ENCODE measurements at places on chromosomes 11 and 22. TPM values are rescaled to one million over a fixed set of nuclear protein-coding genes. Genes with fewer than 3 reads are reported as not detected.

The NEFH gene
- total RNA-seq = 2.0 TPM

The API5 gene
- total RNA-seq = 76.2 TPM

The CACNA1I gene
- not detected for total RNA-seq

The AP1B1 gene
- 43.3 TPM for total RNA-seq

The UPK3A gene
- total RNA-seq = not detected

The ZFPL1 gene
- 48.1 TPM for total RNA-seq

The FDX1 gene
- 13.0 TPM for total RNA-seq

The STK33 gene
- 0.45 TPM for total RNA-seq

The PLEKHA7 gene
- total RNA-seq = 0.78 TPM

DNA sequence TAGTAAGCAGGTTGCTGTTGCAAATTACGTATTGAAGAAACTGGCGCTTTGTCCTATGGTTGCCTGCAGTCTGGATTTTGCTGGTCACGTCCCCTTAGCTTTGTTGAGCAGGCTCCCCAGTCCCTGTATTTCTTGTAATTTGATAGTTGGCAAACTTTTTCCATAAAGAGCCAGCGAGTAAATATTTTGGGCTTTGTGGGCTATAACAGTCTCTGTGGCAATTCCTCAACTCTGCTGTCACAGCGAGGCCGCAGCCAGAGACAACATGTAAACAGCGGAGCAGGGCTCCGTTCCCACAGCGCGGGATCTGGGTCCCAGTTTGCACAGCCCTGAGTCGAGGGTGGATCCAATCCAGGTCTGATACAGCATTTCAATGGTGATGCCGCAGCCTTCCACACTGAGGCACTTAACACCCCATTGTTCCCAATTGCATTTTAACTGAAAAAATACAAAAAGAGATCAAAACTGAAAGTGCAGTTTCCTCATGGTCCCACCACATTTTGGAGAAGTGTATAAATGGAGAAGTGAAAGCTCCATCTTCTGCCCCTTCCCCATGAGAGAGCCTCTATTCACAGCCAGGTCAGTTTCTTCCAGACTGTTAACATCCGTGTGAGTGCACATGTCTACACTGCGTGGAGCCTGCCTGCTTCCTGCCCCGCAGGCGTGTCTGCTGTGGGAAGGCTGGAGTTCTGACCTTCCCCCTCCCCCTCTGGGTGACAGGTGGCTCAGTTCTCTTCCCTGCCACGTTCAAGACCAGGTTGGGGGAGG lies 89.1 kb downstream of the RPS6KA4 start:
- DNase-seq = peak; percentile 85

GRCh38 chr22:36948273-36949225 lies 35.1 kb downstream of the CSF2RB start:
- no peak for DNase-seq

DNA sequence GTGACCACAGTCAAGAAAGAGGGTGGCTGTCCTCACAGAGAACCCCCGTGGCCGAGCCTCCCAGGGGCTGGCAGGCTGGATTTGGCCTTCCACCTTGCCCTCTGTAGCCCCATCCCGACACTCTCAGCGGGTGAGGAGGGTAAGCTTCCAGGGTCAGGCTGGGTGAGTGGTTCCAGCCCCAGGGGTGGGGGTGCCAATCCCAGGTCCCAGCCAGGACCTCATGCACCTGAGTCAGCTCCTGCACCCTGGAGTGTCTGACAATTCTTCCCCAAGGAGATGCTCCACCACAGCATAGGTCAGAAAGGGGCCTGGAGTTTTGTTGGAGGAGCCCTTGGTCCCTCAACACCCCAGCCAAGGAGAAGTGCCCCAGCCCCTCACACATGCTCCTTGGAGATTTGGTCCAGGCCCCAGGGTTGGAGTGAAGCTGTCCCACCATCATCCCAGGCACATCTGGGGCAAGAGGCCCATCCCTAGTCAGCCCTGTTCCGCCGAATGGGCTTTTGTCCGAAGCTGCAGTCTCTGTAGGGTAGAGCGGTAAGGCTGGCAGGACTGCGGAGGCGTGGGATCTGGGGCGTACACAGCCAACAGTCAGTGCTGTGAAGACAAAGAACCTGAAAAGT lies 8.4 kb downstream of the LINC01488 start:
- no peak for DNase-seq

- DNase-seq = no peak
Observed at GRCh38 chr11:12802418-12803085, 128.3 kb downstream of the TEAD1 start.

- peak; percentile 81 for DNase-seq
Observed at GRCh38 chr11:46346886-46347636, at the start of gene DGKZ. Gene DGKZ (plus strand): TSS chr11:46347463. CDS start chr11:46347660, 197 bp downstream.

DNA sequence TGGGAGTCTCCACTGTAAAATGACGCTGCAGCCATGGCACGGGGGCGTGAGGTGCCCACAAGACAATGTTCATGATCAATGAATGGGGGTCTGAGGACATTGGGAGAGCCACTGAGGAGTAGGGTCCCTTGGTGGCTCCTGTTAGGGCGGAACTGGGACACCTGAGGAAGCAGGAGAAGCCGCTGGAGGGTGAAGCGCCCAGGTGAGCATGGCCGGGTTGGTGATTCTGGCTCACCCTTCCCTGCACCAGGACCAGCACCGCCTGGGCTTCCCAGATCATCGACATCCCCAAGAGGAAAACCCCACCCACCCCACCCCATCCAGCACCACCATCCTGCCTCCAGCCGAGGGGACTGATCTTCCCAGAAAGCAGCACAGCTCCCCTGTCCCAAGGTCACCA lies 30.6 kb downstream of the SHANK2 start:
- DNase-seq = no peak

- no peak for DNase-seq
Observed at GRCh38 chr11:126034039-126034932, 28.4 kb downstream of the CDON start.

GRCh38 chr11:33533386-33534052 lies 167.1 kb downstream of the C11orf91 start:
- DNase-seq = no peak

- DNase-seq = peak; percentile 59
Observed at GRCh38 chr22:31490496-31490925, 869 bp upstream of the EIF4ENIF1 start.

GRCh38 chr11:99333621-99334020 lies 312.9 kb downstream of the CNTN5 start:
- no peak for DNase-seq

DNA sequence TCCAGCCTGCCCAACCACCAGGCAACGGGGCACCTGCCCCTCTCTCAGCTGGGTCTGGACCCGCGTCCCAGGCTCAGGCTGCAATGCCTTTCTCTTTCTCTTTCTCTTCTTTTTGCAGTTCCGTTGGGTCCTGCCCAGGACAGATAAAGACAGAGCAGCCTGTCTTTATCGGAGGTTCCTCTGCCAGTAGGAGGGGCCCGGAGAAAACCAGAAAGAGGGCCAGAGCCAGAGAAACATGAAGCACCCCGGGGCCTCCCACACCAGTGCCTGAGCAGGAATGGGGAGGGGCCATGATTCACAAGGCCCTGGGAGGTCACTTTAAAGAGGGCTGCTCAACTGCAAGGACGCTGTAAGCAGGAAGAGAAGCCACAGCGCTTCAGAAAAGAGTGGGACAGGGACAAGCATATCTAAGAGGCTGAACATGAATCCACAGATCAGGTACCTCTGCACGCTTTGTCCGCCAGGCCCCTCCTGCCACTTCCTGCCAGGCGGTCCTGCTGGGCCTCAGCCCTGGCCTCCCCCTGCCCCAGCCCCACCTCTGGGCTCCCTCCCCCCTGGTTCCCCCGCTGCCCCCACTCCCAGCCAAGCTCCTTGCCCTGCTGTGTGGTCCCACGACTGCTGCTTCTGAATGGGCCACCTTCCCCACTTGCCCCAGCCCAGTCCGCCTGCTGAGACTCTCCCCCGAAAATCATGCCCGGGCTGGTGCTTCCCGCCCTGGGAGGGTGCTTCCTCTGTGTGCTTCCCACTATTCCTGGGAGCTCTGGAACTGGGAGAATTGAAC lies at the start of gene APOBEC3C:
Gene APOBEC3C, plus strand, starts transcription at position 316 of the 781 bp plus-strand sequence. Its CDS starts 106 bp downstream, at position 422.
- peak; percentile 83 for DNase-seq

GRCh38 chr11:1309498-1310317 lies at the start of gene TOLLIP:
Gene TOLLIP (minus strand): TSS chr11:1309632. CDS start chr11:1309498, 134 bp downstream.
- DNase-seq = peak; percentile 93

- no peak for DNase-seq
Observed at GRCh38 chr11:120031612-120032600, 106.0 kb downstream of the TRIM29 start.
